Astrocyte (in vitro differentiated cells and primary cell): ENCODE measurements at places on chromosomes 3 and 15. TPM values are rescaled to one million over a fixed set of nuclear protein-coding genes. Genes with fewer than 3 reads are reported as not detected.

GRCh38 chr3:142929109-142929508, 34.4 kb downstream of the PAQR9 start:
- no peak for DNase-seq

DNA sequence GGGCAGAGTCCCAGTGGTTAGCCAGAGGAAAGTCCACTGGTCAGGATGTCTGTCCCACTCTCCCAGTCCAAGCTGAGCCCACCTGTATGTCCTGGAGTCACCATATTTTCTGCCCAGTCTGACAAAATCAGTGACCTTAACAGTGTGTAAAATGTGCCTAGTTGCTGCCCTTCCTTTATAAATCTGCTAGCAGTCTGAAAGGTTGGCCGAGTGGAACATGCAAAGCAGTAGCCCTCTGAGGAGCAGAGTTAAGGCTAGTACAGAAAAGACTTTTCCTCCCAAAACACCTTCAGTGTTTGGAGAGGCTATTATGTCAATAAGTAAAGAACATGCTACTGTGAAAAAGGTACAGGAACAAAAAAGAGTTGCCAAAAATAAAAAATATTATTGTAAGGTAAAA, 15.3 kb downstream of the TTC21A start:
- DNase-seq, result no peak

DNA sequence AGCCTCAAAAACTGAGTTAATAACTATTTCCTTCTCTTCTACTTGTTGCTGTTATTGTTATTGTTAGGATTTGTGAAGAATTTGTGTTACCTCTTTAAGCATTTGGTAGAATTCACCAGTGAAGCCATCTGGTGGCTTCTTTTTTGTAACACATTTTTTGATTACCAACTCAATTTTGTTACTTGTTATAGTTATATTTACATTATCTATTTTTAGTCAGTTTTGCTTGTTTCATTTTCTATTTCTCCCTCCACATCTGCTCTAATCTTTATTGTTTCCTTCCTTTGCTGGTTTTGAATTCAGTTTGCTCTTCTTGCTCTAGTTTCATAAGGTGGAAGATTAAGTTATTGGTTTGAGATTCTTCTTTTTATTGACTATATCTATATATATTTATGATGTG, 3.7 kb upstream of the SLC9C1 start:
- DNase-seq, result no peak

GRCh38 chr15:69080295-69081248, 66.1 kb downstream of the NOX5 start:
- DNase-seq, result peak; percentile 18

DNA sequence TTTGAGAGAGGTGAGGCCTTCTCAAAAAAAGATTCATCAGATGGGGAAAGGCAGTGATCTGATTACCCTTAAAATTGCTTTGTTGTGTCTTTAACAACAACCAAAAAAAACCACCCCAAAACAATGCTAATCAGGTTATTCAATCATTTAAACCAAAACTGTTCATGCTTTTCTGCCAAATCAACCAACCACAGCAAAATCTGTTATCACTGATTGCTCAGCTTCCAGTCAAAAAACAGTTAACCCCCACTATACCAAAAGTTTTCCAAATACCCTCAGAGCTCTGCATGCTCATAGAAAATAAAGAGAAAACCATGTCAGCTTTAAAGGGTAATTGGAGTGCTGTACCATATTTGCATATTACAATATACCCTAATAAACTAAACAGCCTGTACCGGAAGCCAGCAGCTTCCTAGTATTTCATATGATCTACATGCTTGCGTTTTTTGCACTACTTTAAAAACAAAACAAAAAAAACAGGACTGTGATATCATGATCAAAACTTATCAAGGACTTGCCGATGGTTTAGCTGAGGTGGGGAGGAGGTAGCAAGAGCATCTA, 22.8 kb downstream of the SATB1 start:
- DNase-seq, result no peak

- no peak for DNase-seq
Observed at GRCh38 chr3:66706890-66707289, 206.1 kb upstream of the LRIG1 start.

The SNTN gene
- not detected in 2 replicates for total RNA-seq

DNA sequence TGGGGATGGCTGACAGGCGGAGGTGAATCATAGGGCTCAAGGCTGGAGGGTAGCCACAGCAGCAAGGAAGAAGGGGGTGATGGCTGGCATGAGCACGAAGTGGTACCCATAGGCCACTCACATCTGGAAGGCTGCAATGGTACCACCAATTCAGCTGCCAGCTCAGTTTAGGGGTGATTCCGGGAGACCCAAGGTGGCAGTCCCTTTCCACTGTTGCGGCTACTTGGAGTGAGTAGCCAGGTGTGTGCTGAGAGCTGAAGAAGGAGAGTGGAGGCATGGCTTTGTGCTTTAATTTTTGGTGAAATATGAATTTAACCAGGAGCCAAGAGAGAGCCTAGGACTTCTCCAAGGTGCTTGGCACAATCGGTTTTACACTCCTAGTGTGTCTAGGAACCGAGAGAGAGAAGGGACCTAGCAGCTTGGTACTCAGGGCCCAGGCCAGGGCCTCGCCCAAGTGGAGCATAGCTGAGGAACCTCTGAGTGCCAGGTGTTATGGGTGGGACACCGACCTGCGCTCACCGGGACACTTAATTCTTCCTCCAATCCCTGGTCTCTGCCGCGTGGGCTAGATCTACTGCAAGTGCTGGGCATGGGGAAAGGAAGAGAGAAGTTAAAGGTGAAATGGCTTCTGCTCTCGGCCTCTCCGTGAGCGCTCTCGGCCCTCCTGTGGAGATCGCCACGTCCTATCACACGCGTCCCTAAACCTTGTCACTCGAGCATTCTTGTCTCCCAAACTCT, 32.2 kb upstream of the POLG start:
- DNase-seq, result no peak

DNA sequence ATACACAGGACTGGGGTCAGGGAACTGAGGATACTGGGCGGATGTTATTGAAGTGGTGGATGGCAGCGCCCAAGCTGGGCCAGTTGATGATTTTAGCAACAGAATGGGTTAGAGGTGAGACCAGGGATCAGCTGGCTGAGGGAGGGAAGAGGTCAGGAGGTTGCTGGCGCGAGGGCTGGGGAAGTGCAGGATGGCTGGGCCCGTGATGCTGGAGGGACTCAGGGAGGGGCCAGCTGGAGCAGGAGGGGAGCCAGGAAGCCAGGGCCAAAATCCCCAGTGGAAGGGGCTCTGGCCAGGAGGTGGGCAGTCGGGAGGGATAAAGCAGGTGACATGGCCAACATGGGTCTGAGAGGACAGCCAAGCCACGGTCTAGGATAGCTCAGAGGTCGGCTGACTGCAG, 178.0 kb downstream of the NSMCE3 start:
- DNase-seq, result no peak

DNA sequence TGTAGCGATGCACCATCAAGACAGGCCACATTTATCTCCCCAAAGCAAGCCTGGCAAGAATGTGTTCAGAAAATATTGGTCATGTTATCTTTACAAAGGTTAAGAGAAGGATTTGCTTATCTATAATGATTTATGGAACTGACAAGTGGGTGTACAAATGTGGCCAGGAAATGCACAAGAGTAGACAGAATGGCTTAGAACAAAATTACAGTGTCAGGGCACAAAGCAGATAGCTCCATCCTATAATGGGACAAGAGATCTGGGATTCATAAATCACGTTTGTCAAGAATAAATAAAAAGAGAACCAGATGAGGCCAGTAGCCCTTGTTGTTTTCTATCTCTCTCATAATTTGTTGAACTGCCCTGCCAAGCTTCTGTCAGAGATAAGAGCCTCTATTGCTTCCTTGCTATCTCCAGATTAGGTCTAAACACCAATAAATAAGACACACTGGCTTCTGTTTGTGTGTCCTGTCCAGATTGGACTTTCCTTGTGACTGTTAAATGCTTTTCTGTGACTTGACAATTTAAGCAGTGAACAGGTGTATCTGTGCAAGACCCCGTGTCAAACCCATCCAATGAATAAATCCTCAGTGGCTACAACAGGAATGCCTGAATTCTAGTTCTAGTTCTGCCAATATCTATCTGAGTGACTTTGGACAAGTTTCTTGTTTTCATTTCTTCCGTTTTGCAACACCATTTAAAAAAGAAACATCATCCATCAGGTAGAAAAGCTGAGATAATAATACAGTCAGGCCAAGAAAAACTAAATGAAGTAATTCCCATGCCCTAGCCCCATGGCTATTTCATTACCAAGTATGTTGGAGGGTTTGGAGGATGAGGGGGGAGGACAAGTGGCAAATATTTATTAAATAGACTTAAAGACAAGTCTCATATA, 157.2 kb downstream of the DCLK3 start:
- peak; percentile 97 for DNase-seq

GRCh38 chr3:30639937-30640336, 33.5 kb downstream of the TGFBR2 start:
- DNase-seq, result no peak

DNA sequence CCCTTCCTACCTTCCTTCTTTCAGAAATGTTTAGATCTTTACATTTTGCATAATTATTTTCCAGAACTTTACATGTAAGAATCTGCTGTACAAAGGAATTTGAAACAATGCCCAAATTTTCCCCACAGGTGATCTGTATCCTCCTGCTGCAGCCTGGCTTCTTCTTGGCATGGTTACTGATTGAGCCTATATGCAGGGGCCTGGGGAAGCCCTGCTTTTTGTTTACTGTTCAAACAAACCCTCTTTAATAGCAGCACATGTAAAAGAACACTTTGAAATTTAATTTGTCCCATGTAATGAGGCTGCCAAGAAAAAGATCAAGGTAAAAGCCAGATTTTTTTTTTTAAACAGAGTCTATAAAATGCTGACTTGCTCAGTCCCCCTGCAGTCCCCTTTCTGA, 432.2 kb downstream of the TUSC7 start:
- no peak for DNase-seq

GRCh38 chr15:71997691-71998090, 120.3 kb downstream of the MYO9A start:
- peak; percentile 43 for DNase-seq

The C3orf20 gene
- 0.16 TPM in 1 of 2 replicates, not detected in the other for total RNA-seq

GRCh38 chr3:134325706-134326105, 48.5 kb downstream of the AMOTL2 start:
- no peak for DNase-seq

DNA sequence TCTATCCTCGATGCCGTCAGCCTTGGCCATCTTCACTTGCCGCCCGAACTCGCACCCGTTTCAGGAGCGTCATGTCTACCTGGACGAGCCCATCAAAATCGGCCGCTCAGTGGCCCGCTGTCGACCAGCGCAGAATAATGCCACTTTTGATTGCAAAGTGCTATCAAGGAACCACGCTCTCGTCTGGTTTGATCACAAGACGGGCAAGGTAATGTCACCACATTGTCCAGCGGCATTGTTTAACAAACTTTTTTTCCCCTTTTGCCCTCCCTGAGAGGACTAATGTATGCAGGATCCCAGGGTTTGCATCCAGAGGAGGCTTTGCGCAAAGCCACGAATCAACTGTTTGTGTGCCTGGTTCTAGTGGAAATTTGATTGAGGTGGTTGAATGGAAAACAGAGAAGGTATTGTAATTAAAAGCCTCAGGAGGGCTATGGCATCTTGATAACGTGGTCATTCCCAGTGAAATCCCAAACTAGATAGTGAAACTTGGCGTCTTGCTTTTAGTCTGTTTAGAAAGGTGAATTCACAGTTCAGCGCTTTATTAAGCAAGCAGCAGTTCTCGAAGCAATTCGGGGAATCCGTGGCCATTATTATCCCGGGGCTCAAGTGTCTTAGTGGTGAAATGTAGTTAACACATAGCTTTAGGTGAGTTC, 1.7 kb downstream of the SLMAP start:
- peak; percentile 25 for DNase-seq

DNA sequence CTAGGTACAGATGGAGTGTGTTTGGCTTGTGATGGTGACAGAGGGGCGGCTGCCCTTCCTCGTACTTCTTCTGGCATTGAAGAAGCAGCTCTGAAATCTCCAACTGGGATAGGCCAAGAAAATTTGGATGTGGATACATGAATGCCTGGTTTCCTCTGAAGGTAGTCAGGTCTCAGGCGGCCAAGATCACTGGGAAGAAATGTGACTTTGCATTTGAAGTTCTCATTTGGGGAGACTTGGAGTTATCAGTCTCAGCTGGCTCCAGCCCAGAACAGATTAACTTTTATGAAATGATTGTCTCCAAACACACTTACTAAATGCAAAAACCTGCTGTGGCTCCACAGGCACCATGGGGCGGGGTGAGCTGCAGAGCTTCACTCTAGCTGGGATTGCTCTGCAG, 215.9 kb downstream of the THSD4 start:
- no peak for DNase-seq

GRCh38 chr15:85029221-85029620, 47.6 kb downstream of the PDE8A start:
- no peak for DNase-seq

- no peak for DNase-seq
Observed at GRCh38 chr15:39181940-39182339, 398.9 kb upstream of the THBS1 start.

The ATP8B4 gene
- 0.23 and 0.31 TPM in 2 replicates for total RNA-seq

GRCh38 chr3:54020436-54020835, 101.9 kb upstream of the CACNA2D3 start:
- no peak for DNase-seq

- DNase-seq, result no peak
Observed at GRCh38 chr3:73031573-73032103, 29.8 kb upstream of the EBLN2 start.

The ITGA11 gene
- total RNA-seq, result 193 and 369 TPM in 2 replicates

DNA sequence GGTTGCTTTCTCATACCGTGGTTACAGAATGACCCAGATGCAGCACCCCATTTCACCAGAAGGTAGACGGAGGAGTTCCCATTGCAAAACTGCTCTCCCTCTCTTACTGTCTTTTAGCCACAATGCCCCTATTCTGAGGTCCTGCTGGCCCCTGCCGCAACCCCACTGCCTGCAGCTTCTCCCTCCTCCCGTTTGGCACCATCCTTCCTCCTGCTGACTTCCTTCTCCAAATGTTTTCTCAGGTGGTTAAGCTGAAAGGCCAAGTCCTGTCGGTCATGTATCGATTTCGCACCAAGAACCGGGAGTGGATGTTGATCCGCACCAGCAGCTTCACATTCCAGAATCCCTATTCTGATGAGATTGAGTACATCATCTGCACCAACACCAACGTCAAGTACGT, 132.3 kb upstream of the ABHD17C start:
- DNase-seq, result no peak

- DNase-seq, result no peak
Observed at GRCh38 chr3:188993181-188993580, 178.6 kb upstream of the TPRG1 start.

DNA sequence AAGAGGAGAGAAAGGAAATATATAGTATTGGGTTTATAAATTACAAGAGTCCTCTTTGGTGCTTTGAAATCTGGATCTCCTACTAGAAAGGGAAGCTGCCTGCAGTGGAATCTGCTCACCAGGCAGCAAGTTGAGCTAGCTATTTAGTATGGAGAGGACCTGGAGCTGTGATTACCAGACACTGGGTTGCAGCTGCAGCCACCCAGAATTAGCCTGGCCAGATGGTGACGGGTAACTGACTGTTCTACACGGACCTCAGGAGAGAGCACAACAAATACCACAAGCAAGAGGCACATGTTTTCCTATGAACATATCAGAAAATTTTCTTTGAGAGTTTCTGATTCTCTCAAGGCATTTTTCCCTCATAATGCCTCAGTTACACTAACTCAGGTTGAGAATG, 46.5 kb downstream of the SYNPR start:
- no peak for DNase-seq

The ZBBX gene
- total RNA-seq, result 0.58 and 1.3 TPM in 2 replicates
